ENCODE measurements at places on chromosomes 2 and 18. TPM values are rescaled to one million over a fixed set of nuclear protein-coding genes. Genes with fewer than 3 reads are reported as not detected.

DNA sequence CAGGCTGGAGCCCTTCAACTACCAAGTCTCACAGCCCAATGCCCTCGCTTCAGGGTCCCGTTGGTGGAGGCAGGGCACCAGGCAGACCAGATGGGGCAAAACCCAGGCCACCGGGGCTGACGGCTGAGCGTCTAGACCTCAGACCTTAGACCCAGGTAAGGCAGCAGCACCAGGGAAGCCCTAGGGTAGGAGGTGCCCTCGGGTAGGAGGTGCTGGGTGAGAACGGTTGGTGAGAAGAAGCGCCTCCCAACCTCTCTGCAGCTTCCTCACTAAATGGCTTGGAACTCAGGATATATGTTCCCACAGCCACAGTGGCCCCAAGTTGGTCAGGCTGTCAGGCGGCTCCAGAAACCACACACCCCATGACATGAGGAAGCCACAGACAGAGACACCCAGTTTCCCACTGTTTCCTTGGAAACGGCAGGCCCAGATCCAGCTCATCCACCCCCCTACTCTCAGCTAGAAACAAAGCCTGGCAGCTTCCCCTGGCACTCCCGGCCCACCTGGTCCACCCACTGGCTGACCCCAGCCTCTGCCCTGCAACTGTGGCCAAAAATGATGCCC is 13.1 kb upstream of the MLPH start:
- ATAC-seq = no peak

APOB gene
- total RNA-seq = 0.20 TPM

- no peak for ATAC-seq
Observed at GRCh38 chr2:177474301-177474700, 81.7 kb downstream of the AGPS start.

GRCh38 chr2:28648671-28649395 is 102.8 kb upstream of the PPP1CB start:
- no peak for ATAC-seq

DNA sequence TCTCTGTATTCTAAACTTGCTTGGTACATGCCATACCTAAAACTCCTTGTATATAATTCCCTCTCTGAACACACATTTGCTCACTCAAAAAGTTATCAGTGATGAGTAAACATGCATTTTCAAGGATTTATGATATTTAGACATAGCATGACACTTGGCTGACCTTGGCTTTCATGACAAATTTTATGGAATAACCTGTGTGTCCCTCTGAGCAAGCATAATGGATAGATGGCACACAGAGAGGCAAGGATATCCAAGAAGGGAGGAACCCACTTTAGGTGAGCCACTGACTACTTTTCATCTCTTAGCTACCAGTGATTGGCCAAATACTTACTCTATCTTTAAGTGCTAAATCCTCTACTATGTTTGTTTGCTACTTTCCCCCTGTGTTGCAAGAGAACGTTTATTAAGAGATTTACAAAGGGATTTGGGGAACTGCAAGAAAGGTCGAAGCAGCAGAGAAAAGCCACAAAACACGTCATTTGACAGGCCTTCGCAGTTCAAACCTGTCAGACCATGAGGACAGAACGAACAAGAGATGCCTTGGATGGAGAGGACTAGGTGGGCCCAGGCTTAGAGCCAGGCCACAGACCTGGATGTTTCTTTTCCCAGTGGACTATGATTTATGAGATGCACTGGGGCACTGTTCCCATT is 379.9 kb downstream of the NBAS start:
- ATAC-seq = no peak

DTYMK gene
- 32.4 TPM for total RNA-seq

GRCh38 chr2:119826370-119826961 is 66.7 kb downstream of the PTPN4 start:
- ATAC-seq = no peak

DNA sequence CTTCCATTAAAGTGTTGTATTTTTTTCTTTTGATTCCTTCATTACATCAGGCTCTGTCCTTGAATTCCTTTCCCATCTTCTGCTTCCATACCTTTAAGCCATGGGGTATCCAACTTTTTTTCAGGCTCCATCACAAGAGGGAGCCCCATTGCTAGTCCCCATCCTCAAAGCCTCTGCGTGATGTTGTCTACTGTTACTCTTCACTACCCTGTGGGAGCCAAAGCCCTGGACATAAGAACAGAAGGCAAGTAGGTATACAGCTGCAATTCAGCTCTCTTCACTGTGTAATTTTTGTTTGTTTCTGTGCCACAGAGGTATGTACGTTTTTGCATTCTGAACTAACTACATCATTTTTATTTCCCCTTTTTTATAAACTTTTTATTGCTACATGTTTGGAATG is 36.6 kb upstream of the CCNYL1 start:
- ATAC-seq = no peak
